ENCODE measurements at places on chromosomes 11 and 22.

GRCh38 chr11:73176874-73177155 is 34.7 kb upstream of the FCHSD2 start:
- no peak for DNase-seq

DNA sequence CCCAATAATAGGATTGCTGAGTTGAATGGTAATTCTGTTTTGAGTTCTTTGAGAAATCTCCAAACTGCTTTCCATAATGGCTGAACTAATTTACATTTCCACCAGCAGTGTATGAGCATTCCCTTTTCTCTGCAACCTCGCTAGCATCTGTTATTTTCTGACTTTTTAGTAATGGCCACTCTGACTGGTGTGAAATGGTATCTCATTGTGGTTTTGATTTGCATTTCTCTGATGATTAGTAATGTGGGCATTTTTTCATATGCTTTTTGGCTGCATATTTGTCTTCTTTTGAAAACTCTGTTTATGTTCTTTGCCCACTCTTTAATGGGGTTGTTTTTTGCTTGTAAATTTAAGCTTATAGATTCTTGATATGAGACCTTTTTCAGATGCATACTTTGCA is 97.4 kb downstream of the FDX1 start:
- DNase-seq, result no peak

- DNase-seq, result no peak
Observed at GRCh38 chr11:76587820-76588454, 82.6 kb downstream of the LRRC32 start.

DNA sequence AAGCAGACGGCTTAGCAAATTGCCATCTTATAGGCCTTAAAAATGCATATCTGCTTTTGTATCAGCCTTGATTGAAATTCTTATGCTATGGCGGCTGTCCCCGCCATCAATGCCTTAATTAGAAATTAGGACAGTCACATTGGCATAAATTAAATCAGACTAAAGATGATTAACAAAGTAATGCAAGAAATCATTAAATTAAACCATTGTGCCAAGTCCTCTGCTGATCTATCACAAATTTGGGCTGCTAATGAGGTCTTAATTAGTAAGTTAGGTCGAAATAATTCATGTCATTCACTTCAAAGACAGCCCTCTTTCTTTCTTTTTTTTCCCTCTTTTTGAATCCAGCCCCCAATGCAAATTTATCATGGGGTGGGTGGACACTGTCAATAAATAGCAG is 159.3 kb downstream of the MIAT start:
- DNase-seq, result no peak

- DNase-seq, result no peak
Observed at GRCh38 chr11:7787239-7787638, 9.5 kb downstream of the OR5P2 start.

- no peak for DNase-seq
Observed at GRCh38 chr11:76216536-76217325, 10.4 kb upstream of the WNT11 start.

GRCh38 chr11:133911171-133911570 is 45.6 kb downstream of the IGSF9B start:
- DNase-seq, result peak; percentile 29

Measured in KBM-7 (cell line).